MCF 10A (cell line): ENCODE measurements at places on chromosomes 3 and 15. TPM values are rescaled to one million over a fixed set of nuclear protein-coding genes. Genes with fewer than 3 reads are reported as not detected.

DNA sequence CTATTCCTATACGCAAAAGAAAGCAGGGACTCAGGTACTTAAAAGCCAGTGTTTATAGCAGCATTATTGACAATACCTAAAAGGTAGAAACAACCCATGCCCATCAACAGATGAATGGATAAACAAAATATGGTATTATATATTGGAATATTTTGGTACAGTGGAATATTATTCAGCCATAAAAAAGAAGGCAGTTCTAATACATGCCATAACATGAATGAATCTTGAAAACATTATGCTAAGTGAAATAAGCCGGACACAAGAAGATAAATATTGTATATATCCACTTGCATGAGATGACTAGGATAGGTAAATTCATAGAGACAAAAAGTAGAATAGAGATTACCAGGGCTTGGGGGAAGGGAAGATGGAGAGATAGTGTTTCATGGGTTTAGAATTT, 9.2 kb downstream of the FNDC3B start:
- DNase-seq, result no peak

UBAP1L gene
- total RNA-seq, result 3.0 and 3.5 TPM in 2 replicates

TEX55 gene
- not detected in 2 replicates for total RNA-seq

- DNase-seq, result no peak
Measured at GRCh38 chr3:142500211-142500610, 52.4 kb upstream of the XRN1 start.

NR2E3 gene
- total RNA-seq, result 0.49 and 0.56 TPM in 2 replicates

GRCh38 chr3:130395916-130396315, 50.4 kb downstream of the COL6A5 start:
- DNase-seq, result peak; percentile 51

DNA sequence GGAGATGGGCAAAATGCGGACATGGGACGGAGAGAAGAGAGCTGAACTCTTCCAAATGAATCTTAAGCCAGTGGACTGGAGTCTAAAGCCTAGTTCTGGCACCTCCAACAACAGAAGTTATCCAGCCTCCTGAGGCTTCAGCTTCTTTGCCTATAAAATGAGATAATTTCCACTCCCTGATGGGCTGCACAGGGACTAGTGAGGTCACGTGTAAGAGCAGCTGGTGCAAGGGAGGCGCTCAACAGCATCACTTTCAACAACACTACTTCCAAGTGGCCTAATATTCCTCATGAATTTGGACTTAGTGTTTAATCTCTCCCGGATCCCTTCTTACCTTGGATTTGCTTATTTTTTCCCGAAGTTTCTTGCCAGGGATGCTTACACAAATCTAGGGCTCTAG, 8.7 kb downstream of the CXCR6 start:
- DNase-seq, result no peak

DNA sequence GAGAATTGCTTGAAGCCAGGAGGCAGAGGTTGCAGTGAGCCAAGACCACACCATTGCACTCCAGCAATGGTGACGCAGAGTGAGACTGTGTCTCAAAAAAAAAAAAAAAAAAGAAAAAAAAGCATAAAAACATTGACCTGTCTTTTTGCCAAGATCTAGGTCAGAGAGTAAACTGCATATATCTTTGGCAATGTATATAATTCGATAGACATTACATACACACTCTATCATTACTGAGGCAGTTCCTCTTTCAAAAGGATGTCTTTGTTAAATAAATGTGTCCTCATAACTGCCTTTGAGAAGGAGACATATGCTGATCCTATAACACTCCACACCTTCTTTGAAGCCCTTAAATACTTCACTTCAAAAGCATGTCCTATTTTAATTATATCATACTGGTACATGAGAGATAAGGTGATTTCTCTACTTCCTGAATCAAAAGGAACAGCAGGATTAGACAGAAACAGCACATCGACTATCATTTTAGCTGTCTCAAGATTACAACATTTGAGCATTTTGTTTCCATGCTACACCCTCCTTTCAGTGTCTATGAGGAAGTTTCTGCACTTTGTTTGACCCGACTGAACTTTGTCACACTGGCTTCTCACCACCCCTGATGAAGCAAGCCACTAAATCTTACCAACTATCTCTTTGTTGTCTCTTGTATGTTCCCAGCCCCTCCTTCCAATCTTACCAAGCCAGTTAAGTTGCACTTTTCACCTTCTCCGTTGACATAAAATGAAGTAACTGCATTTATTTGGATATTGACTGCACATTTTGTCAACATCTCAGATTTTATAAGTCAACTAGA, 335.8 kb downstream of the MECOM start:
- no peak for DNase-seq

GHRL gene
- not detected in 2 replicates for total RNA-seq

ISLR2 gene
- not detected in 2 replicates for total RNA-seq

- no peak for DNase-seq
Measured at GRCh38 chr3:141227752-141228151, 3.9 kb upstream of the PXYLP1 start.

DNA sequence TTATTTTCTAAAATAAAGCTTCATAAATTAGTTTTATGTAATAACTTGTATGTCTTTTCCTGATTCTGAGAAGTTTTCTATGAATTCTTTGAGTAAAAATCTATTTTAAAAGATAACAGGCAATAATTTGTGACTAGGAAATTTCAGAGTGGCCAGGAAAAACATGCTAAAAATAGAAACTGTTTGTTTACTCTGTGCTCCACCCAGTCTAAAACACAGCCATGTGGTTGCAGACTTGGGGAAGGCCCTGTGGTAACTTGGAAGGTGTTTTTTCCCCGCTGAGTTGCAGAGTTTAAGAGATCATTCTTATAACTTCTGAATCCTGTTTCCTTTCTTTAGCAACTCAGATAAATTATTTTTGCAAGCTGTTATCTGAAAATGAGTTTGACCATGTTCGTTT, 21.9 kb downstream of the PLCL2 start:
- peak; percentile 55 for DNase-seq

- DNase-seq, result peak; percentile 95
Measured at GRCh38 chr15:75694241-75695182, 18.1 kb downstream of the CSPG4 start.

GRCh38 chr3:183688874-183689273, 8.7 kb upstream of the YEATS2 start:
- peak; percentile 18 for DNase-seq

DNA sequence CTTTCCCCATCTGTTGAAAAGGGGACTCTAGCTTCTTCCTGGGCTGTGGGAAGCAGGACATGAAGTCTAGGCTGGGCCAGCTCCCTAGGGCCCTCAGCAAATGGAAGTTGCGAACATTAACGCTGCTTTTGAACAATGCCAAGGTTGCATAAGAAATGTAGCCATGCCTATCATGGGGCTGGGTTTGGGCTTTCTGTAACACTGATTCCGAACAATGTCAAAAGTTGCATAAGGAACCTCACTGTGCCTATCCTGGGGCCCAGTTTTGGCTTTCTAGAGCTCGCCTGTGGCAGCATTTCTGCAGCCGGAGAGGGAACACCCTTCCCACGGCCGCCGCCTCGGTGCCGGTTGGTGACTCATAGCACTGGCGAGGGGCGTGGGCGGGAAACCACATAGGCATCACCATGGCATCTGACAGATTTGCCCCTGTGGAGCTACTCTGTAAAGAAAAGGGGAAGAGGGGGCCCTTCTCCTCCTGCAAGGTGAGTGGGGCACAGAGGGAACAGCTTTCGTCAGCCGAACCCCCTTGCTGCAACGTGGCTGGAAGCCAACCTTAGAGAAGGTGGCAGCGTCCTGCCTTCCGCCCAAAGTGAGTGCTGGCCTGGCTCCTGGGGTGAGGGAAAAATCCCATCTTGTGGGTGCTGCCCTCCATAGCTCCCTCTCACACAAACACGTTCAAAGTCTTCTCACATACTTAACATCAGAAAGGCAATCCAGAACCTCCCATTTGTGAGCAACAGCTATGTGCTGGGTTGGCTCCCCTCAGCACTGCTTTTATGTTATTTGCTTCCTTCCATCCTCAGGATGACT, 46.6 kb upstream of the ATP2B2 start:
- DNase-seq, result peak; percentile 96

BLOC1S6 gene
- 54.6 and 68.5 TPM in 2 replicates for total RNA-seq

PRICKLE2 gene
- total RNA-seq, result 9.6 and 11.4 TPM in 2 replicates

GRCh38 chr3:194357681-194358080, 6.6 kb upstream of the CPN2 start:
- DNase-seq, result no peak

DNA sequence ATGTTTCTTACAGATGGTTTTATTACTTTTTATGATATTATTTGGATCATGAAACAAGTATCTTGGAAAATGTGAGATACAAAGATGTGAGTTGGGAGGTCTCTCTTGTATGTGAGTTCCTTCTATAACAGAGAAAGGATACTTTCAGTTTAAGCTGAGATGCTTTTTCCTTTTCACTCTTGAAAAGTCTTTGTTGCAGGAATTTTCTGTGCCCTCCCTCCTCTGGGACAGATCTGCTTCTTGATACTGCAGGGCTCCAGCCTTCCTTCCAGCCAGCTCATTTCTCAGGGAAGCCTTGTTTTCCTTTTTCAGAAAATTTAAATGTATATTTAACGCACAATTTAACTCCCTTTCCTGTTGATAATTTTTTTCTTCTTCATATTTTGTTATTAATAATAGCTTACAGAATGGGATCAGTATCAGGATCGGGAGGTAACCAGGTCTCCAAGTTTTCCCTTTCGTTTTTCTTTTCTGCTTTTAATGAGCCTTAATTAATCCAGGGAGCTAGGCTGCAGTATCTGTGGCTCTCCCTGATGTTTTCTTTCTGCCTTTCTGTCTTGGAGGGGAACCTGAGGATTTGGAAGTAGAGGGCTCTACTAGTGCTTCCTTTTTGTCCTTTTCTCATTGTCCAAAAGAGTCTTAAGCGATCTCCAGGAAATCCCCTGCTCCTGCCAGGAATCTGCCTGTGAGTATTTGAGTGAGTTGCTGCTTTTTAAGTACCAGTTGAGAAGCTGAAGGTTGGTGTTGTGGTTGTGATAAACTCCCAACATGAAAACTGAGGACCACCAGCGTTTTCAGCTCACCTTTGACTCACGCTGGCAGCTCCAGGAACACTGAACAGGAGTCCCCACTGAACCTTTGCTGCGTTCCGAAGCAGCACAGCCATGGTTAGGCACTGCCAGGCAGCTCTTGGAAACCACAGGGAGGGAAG, 105.7 kb downstream of the IGF1R start:
- peak; percentile 36 for DNase-seq

GRCh38 chr3:128320551-128321340, 145.9 kb downstream of the DNAJB8 start:
- no peak for DNase-seq
